ENCODE measurements at places on chromosomes 7 and 10.

DNA sequence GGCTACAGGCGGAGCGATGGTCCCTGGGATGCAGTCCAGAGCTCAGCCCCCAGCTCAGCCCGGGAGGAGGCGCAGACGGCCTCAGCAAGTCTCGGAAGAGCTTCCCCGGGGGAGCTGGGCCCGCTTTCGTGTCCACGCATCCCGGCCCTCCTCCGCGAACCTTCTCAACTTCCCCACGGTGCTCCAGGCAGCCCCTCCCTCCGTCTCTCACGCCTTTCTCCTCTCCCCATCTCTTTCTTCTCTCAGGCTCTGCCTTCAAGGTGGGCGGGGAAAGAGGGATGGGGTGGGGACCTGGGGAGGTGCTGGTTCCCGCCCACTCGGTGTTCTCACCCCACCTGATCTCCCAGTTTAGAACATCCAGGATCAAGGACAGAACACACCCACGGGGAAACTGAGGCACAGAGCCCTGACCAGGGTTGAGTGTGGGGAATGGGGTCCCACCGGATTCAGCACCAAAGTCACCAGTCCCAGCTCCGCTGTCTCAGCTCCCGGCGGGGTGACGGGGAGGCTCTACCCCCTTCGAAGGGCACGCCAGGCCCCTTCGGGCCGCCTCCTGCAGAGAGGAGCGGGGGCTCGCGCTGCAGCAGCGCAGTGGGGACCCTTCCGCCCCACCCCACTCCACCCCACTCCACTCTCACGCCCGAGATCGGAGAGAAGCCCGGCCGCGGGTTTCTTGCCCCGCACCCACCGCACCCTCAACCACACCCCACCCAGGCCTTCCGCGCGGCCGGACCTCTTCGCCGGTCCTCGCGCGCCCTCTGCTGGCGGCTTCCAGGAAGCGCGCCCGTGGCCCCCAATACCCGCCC is 18.2 kb downstream of the POLL start:
- peak; percentile 72 for DNase-seq

- DNase-seq: no peak
Measured at GRCh38 chr10:133087045-133087678, 562 bp upstream of the ADGRA1 start.

DNA sequence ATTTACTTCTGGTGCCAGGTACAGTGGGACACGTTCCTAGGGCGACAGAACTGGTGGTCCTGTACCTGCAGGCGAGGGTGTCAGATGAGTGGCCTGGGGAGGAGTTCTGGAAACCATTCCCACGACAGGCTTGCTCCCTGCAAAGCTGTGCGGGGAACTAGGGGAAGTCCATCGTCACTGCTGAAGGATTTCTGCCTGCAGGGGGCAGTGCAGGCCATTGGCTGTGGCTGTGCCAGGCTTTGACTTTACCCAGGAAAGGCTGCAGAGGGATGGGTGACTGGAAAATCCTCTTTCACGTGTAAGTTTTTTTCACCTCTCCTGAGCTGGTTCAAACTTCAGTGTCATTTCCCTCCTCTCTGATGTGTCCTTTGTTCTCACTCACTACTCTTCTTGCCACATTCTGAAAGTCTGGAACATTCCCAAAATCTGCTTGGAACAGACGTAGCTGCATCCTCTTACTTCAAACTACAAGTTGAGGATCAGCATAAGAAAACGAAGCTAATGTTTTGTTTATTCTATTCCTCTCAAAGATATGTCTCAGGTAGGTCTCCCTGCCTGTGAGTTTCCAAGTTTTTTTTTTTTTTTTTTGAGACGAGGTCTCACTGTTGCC is 126.5 kb downstream of the SH2D4B start:
- peak; percentile 91 for DNase-seq

DNA sequence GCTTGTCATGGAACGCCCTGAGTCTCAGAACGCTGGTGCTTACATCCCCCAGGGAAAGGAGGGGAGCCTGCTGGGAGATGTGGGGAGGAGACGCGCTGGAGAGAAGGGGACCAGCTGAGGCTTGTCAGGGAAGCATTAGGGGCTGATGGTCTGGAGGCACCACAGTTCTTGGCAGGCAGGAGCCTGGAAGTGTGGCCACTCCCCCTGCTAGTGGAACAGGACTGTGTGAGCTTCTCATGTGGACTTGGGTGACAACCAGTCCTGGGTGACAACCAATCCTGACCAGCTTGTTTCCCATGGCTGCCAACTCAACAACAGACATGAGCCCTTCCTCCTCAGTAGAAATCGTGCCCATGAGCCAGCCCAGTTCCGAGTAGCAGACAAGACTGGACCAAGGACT is 87.8 kb downstream of the SPDYE5 start:
- no peak for DNase-seq

GRCh38 chr7:113548561-113548960 is 370.2 kb downstream of the PPP1R3A start:
- no peak for DNase-seq

DNA sequence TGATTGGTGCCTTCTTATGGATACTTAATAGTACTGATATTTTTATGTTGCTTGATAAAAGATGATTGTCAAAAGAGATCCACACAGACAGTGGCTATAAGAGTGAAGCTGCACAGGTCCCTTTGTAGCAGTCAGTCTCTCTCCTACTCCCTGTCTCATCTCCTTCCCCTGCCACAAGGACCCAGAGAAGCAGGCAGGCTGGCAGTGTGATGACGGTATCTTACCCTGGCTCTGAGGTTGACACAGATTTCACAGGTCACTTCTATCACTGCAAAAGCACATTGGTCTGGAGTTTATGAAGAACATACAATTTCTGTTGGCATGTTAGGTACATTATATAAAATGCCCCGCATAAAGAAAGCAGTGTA is 64.4 kb upstream of the AHR start:
- peak; percentile 18 for DNase-seq

DNA sequence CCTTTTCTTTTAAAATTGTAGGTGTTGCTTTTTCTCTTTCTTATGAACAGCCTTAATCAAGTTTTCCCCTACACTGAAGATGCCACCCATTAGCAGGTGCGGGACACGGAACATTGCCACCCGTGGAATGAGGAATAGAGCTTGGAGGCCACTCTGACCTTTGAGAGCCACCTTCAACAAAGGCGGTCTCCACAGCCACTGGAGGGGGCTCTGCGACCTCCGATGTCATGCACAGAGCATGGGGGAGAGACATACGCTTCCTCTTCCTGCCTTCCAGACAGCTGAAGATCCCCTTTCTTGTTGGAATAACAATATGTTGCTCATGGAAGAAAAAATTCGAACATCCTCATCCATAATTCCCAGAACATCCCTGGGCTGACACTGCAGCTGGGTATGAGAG is 39.1 kb downstream of the ADARB2 start:
- DNase-seq: peak; percentile 30

GRCh38 chr7:29332042-29332811 is 137.7 kb downstream of the CHN2 start:
- no peak for DNase-seq

All from mesendoderm (in vitro differentiated cells).